ENCODE measurements at places on chromosomes 6 and 20. TPM values are rescaled to one million over a fixed set of nuclear protein-coding genes. Genes with fewer than 3 reads are reported as not detected.

The ACTL10 gene
- not detected for polyA plus RNA-seq

The BHLHE23 gene
- not detected for polyA plus RNA-seq

The TGM2 gene
- polyA plus RNA-seq: 441 TPM

The MEI4 gene
- polyA plus RNA-seq: not detected

The KCNG1 gene
- 12.3 TPM for polyA plus RNA-seq

The PRDM1 gene
- 2.6 TPM for polyA plus RNA-seq

The MMP24 gene
- 33.3 TPM for polyA plus RNA-seq

The RBPJL gene
- polyA plus RNA-seq: not detected

The LST1 gene
- polyA plus RNA-seq: not detected

The CCM2L gene
- 0.13 TPM for polyA plus RNA-seq

The IL17A gene
- not detected for polyA plus RNA-seq

The LY6G6D gene
- polyA plus RNA-seq: not detected

The C20orf202 gene
- not detected for polyA plus RNA-seq

The FILIP1 gene
- 2.3 TPM for polyA plus RNA-seq

The SLC16A10 gene
- 0.44 TPM for polyA plus RNA-seq

The PRL gene
- polyA plus RNA-seq: not detected

The ZSCAN23 gene
- polyA plus RNA-seq: not detected

The DEFB121 gene
- not detected for polyA plus RNA-seq

The GFOD1 gene
- polyA plus RNA-seq: 3.1 TPM

The MCHR2 gene
- not detected for polyA plus RNA-seq

The GTSF1L gene
- polyA plus RNA-seq: not detected

The OR2B6 gene
- 0.18 TPM for polyA plus RNA-seq

The KCNQ5 gene
- 1.3 TPM for polyA plus RNA-seq

The RCAN2 gene
- not detected for polyA plus RNA-seq

The TRIM15 gene
- 0.09 TPM for polyA plus RNA-seq

The PRDM13 gene
- polyA plus RNA-seq: 0.41 TPM

The PAX1 gene
- polyA plus RNA-seq: not detected

The NOX3 gene
- not detected for polyA plus RNA-seq

The PPP1R3D gene
- polyA plus RNA-seq: 2.6 TPM

The TFAP2B gene
- polyA plus RNA-seq: not detected

The TTLL9 gene
- 0.04 TPM for polyA plus RNA-seq

The THBD gene
- 19.1 TPM for polyA plus RNA-seq

The GSTA2 gene
- polyA plus RNA-seq: not detected

The MAK gene
- 0.07 TPM for polyA plus RNA-seq

The SLPI gene
- 3.7 TPM for polyA plus RNA-seq

The HLA-DOA gene
- polyA plus RNA-seq: not detected

The TBXT gene
- polyA plus RNA-seq: not detected

The TUBB1 gene
- polyA plus RNA-seq: not detected

The CGA gene
- not detected for polyA plus RNA-seq

The IMPG1 gene
- polyA plus RNA-seq: not detected

The SLC22A16 gene
- not detected for polyA plus RNA-seq

The PEX7 gene
- polyA plus RNA-seq: 6.0 TPM

The ZFP57 gene
- polyA plus RNA-seq: not detected

The PBX2 gene
- polyA plus RNA-seq: 30.8 TPM

The COL12A1 gene
- 7.5 TPM for polyA plus RNA-seq

The MAFB gene
- polyA plus RNA-seq: not detected

The TNNC2 gene
- 0.22 TPM for polyA plus RNA-seq

The HMGCLL1 gene
- 0.31 TPM for polyA plus RNA-seq

The HLA-DQA2 gene
- not detected for polyA plus RNA-seq

The SPATA25 gene
- polyA plus RNA-seq: 0.77 TPM

The PROKR2 gene
- polyA plus RNA-seq: not detected

The RSPO3 gene
- 120 TPM for polyA plus RNA-seq

The PNPLA1 gene
- polyA plus RNA-seq: not detected

All from A549 (cell line).